ENCODE measurements at places on chromosomes 12 and 14.

DNA sequence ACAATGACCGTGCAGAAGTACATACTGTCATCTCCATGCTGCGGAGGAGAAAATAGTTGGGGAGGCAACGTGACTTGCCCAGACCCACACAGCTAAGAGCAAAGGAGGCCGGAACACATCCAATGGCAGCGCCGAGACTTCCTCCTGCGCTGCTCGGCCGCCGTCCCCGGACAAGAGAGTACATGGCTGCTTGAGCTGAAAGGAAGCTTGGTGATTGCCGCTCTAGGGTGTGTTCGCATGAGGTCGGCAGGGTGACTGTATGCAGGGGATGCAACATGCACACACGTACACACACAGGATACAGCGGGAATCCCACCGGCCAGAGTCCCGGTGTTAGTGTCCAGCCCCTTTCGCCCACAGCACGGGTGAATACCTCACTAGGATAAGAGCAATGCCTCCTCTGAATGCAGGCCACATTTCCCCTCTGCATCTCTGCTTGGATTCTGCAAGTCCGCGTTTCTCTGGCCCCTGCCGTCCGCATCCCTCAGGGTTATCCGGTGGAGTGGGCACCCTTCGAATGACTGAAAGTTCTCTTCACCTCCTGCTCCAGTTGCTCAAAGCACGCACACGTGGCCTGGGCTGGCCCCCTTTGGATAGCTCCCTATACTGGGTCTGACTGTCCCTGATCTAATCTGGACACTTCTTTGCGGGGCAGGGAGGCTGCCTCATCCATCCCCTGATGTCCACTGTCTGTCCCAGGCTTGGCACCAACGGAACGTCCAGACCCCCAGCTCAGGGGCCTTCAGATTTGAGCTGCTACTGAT, 78.8 kb downstream of the GSC start:
- DNase-seq: no peak

DNA sequence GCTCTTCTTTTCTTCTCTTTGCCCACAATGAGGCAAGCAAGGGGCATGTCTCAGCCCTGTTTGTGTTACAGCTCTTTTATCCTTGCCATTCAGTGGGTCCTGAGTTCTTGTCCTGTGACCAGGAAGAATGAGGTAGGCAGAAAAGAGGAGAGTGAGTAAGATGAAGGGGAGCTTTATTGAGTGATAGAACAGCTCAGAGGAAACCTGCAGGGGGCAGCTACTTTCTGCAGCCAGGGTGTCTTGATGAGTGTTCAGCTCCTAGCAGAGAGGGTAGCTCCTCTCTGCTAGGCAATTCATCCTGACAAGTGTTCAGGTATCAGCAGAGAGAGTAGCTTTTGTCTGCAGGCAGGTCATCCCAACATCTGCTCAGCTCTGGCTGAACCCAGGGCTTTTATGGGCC, 41.0 kb downstream of the HSD17B6 start:
- DNase-seq: no peak

- no peak for DNase-seq
These were observed 38.1 kb downstream of the GOLGA5 start for GRCh38 chr14:92832137-92832700.

DNA sequence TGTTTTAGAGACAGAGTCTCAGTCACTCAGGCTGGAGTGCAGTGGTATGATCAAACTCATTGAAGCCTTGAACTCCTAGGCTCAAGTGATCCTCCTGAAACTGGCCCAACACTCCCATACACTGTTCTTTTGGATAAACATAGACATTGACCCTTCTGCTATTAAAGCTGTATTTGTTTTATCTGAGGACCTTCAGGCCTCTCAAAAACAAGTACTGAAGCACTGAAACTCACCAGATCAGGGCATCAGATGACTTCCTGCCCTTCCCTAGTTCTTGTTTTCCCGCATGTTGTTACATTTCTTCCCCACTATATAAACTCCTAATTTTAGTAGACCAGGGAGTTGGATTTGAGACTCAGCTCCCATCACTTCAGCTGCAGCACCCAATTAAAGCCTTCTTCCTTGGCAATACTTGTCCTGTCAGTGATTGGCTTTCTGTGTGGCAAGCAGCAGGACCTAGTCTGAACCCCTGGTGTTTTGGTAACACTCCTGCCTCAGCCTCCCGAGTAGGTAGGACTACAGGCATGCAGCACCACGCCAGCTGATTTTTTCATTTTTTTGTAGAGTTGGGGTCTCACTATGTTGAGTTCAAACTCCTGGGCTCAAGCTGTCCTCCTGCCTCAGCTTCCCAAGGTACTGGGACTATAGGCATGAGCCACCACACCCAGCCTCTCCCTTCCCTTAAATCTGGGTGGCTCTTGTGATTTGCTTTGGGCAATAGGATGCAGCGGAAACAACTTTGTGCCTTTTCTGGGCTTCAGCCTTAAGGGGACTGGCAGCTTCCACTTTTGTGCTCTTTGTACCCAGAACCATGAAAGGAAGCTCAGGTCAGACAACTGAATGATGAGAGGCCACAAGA, 12.5 kb upstream of the IFT81 start:
- DNase-seq: no peak

DNA sequence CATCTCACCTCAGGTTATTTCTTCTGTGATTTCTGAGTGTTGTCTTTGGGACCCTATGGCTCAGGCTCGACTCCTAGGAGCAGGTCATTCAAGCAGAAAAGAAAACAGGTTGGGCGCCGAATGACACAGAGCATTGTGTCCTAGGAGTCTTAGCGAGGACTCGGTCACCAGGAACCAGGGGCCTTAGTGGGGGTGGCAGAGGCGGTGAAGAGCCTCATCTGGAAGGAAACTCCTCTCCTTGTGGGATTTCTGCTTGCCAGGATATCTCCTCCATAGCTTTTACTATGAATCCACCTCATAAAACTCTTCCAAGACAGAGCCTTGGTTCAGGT, 630 bp downstream of the PLEKHH1 start:
- no peak for DNase-seq

DNA sequence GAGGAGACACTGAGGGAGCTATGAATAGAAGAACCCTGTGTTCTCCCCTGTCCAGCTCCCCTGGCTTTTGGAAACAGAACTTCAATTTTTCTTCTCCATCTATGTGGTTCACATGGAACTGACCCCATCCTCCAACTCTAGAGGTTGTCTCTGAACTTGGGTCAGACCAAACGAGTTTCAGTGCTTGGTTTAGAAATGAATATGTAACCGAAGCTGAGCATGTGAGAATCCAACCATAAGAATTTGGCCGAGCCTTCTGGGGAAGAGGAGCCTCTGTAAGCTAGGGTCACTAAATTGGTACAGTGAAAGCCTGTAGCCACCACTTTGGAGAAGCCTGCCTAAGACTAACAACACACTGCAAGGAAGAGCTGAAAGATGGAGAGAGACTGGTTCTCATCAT, 464.4 kb downstream of the ZFP36L1 start:
- DNase-seq: no peak

- no peak for DNase-seq
These were observed 128.1 kb upstream of the ARID2 start for GRCh38 chr12:45601390-45601789.

- DNase-seq: no peak
These were observed 223.3 kb downstream of the CCDC91 start for GRCh38 chr12:28413460-28414109.
